ENCODE measurements at places on chromosomes 1 and 21.

GRCh38 chr1:232877365-232878028 is 72.3 kb downstream of the MAP10 start:
- DNase-seq: no peak

GRCh38 chr1:116178837-116179236 is 67.6 kb downstream of the MAB21L3 start:
- DNase-seq: peak; percentile 3

- DNase-seq: no peak
Observed at GRCh38 chr1:12480748-12481362, 137.2 kb downstream of the DHRS3 start.

DNA sequence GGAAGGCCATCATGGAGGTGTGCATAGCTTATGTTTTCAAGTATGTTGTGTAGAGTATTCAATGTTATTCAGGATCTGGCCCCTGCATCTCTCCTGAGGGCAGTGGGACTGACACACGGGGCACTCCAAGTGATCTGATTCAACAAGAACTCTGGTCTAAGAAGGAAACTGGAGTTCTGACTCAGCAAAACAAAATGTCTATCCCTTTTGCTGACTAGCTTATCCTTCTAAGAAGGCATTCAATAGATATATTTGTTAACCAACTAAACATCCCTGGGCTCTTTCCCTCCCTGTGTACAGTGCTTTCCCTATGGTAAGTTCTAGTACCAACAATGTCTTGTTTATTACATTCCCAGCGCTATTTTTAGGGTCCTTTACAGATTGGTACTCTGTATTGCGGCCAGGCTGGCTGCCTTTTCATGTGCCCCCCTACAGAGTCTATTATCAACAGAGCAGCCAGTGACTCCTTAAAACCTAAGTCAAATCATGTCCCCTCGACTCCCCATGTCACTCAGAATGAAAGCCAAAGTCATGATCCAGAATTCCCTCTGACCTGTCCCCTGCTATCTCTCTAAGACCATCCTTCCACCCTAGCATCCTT is 304.9 kb downstream of the KCNH1 start:
- DNase-seq: no peak

- DNase-seq: no peak
Observed at GRCh38 chr1:240098534-240098933, 6.9 kb downstream of the FMN2 start.

DNA sequence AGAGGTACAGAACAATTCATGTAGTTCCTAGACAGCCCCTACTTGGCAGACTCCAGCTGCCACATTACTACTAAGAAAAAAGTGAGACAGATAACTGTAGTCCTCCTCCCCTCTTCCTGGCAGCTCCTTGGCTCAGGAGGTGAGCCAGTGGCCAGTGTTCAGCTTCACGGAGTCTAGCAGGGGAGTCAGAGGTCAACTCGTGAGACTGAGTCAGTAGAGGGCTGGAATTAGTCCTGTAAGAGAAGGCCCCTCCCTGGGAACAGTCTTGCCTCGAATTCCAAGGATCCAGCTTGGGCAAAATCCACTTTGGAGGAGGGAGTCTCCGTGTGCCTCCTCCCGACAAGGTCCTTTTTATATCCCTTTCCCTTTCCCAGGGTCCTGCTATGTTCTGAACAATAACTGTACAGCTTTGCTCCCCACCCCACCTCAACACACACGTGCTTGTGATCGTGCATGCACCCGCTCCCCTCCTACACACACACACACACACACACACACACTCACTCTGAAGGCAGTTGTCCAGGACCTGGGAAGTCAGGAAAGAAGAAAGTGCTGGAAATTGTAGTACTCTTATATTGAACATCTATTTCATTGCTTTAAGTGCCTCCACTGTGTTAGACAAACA is 22.5 kb upstream of the SLC27A3 start:
- no peak for DNase-seq

- DNase-seq: no peak
Observed at GRCh38 chr1:167705250-167705649, 16.5 kb upstream of the MPZL1 start.

GRCh38 chr1:231177936-231178335 is 16.1 kb downstream of the TRIM67 start:
- DNase-seq: no peak

GRCh38 chr1:201285846-201286245 is 2.5 kb downstream of the PKP1 start:
- no peak for DNase-seq

DNA sequence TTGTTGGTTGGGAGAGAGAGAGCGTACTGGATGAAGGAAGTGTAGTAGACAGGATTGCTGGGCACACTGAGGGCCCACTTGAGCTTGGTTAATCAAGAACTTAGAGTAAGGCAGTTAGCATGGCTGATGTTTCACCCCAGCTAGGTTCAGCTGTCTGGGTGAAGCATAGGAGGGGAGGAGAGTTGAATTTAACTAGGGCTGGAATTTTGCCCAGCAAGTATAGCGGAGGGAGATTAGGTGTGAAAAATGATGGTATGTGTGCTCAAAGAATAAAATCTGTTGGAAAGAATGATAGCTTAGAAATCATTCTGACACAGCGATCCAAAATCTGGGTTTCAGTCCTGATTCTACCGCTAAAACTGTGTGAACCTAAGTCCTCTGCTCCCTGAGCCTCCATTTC is 461.5 kb upstream of the PROX1 start:
- no peak for DNase-seq

DNA sequence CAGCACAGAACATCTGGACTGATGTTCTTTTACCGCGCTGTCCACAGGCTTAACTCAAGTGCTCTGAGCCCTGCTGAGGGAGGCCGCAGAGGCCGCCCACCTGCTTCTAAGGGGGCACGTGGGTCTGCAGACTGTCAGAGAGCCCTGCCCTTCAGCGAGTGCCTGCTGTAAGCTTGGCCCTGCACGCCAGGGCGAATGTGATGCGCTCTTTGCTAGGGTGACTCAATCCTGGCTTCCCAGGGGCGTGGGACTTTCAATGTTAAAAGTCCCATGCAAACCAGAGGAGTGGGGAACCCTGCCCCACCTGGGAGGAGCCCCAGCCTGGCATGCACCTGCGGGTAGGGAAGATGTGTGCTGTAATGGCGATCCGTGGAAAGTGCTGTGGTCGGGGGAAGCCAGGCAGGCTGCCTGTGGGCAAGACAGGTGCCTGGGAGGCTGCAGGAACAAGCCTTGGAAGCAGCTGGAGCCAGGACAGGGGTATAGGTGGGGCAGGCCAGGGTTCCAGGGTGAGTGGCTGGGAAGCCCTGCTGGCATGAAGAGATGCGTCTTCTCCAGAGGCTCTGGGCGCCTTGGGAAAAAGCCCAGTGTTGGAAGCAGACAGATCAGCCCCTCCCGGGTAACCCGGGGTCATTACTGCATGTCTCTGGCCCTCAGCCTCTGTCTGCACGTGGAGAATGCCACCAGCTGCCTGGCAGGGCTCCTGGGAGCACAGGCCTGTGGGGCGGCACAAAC is 594 bp upstream of the PANK4 start:
- DNase-seq: peak; percentile 74

GRCh38 chr1:99525331-99525730 is 120.6 kb upstream of the PALMD start:
- no peak for DNase-seq

DNA sequence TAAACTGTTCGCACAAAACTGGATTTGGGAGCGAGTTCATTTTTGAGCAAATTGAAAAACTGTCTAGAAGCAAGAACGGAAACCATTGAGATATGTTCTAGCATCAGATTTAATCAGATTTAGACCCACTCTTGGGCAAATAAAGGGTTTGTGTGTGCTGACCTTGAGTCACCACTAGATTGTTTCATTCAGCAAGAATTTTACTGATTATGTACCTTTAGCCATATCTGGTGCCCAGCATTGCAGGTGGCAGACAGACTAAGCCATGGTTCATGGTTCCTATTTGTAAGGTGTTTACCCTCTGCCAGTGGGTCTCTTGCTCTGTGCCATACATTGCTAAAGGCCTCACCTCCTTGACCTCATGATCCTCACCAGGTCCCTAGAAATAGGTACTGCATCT is 1.4 kb downstream of the NUDC start:
- no peak for DNase-seq

DNA sequence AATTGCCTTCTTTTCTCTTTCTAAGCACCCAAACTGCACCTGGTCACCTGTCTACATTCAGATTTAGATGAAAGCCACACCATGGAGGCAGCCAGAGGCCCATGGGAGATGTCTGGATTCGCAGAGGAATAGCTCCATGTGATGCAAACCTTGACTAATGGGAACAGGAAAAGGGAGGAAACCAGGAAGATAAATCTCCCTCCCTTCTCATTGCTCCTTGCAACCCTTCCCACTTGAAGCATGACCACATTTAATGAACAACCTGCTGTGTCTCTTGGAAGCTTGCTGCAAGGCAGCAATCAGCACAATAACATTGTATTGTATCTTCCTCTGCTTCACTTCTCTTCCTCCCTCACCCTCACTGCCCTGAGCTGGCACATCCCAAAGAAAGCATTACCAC is 42.6 kb upstream of the KLF17 start:
- DNase-seq: no peak

GRCh38 chr1:4152266-4152665 is 252.2 kb upstream of the C1orf174 start:
- DNase-seq: no peak

DNA sequence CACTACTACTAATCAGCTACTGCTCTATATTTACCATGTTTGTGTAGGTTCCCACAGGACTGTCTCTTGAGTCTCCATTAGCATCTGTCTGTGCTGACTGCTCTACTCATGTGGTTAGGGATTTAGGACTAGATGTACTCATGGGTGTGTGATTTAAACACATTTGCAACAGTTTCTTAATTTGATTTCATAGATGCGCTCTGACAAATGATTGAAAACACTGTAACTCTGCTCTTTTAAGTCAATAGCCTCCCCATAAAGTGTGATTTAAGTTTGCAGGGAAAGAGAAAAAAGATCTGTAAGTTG is 809.3 kb downstream of the NCAM2 start:
- peak; percentile 37 for DNase-seq

- no peak for DNase-seq
Observed at GRCh38 chr1:201790261-201790660, 38.7 kb upstream of the IPO9 start.

DNA sequence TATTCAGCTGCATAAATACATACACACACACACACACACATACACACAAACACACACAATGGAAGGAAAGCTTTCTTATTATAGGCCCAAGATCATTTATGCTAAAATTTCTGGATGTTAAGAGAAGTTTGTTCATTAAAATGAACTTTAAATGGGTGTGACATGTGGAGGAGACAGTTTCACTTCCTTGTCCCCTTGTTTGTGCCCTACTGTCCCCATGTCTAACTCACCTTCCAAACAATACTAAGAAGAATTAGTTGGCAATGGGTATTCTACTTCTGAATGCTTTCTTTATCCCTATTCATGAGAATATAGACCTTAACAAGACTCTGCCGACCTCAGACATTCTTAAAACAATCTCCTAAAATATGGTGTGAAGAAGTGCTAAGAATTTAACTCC is 63.5 kb upstream of the NRIP1 start:
- no peak for DNase-seq

- peak; percentile 39 for DNase-seq
Observed at GRCh38 chr1:158124034-158124433, 56.7 kb upstream of the CD1D start.

GRCh38 chr1:82197606-82198005 is 396.9 kb downstream of the ADGRL2 start:
- DNase-seq: peak; percentile 28

Measured in NCI-H1105 treated with DMSO at 0.1 percent for 48 hours (cell line).